ELR (cell line): ENCODE measurements at places on chromosomes 2 and 18.

GRCh38 chr2:33673937-33674336 is 74.8 kb upstream of the FAM98A start:
- peak; percentile 12 for DNase-seq

DNA sequence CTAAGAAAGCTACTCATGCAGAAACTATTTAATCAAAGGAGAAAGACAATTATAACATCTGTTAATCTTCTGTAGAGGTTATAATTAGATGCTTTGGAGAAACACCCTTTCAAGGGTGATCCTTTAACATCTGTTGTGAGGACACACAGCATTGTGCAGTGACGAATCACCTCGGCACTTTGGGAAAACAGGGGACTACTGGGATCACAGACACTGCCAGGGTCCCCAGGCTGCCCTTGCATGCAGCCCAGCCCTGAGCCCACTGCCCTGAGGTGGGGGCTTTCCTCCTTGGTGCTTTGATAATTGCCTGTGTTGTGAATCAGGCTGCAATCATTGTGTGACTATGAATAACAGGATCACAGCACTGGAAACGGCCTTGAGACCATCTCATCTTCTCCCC is 10.6 kb downstream of the NCKAP5 start:
- DNase-seq: no peak

DNA sequence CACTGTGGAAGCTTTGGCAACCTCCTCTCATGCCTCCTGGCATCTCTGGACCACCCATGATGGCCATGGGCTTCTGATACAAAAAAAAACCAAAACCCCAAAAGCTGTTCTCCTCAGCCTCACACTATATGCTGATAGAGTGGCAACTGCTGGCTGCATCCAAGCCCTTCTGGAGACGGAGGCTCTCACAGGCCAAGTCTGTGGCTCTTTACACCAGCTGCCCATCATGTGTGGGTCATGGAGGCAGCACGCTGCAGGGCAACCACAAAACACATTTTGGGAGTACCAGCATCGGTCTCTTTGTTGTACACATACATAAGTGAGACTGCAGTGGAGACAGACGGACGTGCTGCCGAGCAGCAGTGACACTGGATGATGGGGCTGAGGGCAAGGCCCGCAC is 45.3 kb downstream of the SP110 start:
- DNase-seq: no peak

DNA sequence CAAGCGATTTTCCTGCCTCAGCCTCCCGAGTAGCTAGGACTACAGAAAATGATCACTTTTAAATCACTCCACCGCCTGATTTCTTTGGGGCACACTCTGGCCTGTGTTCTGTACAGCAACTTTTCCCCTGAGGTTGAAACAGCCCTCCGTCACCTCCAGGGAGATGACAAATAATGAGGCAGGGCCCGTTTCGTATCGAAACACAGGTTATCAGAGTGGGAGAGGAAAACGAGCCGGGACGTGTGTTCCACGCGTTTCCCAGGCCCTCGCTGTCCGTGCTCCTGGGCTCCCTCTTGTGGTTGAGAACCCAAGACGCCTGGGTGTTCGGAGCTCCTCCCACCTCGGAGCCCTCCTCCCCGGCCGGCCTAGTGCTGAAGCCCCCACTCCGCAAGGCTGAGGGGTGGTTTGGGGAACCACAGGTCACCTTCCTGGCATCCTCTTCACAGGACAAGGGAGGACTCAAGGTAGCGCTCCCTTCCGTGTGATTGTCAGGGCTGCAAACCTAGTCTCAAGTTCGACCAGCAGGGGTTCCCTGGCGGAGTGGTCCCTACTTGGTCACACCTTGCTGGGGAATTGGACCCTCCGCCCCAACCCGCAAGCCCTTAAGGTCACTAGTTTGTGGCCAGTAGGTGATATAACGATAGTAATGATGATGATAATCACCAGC is 12.8 kb downstream of the ATP6V1B1 start:
- peak; percentile 86 for DNase-seq

GRCh38 chr2:6148882-6149281 is 456.7 kb downstream of the SOX11 start:
- no peak for DNase-seq

DNA sequence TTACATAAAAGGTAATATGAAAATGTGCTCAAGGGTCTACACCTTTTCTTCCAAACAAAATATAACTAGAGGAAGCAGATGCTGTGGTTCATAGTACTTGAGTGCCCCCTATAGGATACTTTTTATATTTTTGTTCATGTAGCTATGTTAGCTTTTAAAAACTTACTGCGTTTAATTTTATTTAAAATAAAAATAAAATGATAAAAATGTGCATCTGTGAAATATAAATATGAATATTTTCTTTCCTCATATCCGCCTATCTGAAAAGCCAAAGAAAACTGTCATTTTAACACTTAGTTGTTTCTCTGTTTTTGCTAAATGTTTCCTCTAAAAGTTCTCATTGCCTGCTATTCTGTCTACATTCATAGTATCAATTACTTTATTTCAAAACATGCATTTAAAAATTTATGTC is 9.6 kb upstream of the LRP1B start:
- peak; percentile 69 for DNase-seq
